ENCODE measurements at places on chromosomes 4 and X.

DNA sequence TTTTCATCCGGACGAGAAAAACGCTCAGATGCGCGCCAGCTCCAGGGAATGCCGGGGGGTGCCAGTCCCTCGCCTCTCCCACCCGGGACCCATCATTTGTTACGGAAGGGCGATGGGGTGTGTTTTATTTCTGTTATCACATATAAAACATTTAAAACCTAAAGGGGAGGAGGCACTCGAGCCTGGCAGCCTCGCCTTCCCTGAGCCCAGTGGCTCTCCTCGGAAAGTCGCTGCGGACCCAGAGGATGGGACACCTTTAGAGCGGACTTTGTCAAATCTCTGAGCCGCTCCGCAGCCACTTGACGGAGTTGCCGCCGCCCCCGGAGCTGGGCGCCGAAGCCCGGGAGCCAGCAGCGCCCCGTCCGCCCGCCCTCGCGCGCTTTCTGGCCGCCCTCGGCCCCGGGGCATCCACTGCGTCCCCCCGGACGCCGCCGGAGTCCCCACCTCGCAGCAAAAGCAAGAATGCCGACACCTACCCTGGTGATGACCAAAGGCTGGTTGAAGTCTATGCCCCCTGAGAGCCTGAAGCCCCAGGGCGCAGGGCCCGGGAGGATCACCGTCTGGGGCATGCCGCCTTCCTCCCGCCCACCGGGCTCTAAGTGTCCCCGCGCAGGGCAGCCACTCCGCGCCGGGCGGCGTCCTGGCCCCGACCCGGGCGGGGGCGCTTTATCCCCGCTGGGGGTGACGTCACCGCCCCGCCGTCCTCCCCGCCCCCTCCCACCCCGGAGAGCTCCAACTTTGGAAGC is at the start of gene PDLIM3:
PDLIM3 (minus strand) TSS at position 642 of the 746 bp plus-strand sequence; CDS start at position 569, 73 bp downstream.
- no peak for DNase-seq

GRCh38 chr4:127622921-127623796 is 9.6 kb upstream of the INTU start:
- no peak for DNase-seq

GRCh38 chr4:123398853-123399626 is 2.4 kb downstream of the SPRY1 start:
- DNase-seq = peak; percentile 66

DNA sequence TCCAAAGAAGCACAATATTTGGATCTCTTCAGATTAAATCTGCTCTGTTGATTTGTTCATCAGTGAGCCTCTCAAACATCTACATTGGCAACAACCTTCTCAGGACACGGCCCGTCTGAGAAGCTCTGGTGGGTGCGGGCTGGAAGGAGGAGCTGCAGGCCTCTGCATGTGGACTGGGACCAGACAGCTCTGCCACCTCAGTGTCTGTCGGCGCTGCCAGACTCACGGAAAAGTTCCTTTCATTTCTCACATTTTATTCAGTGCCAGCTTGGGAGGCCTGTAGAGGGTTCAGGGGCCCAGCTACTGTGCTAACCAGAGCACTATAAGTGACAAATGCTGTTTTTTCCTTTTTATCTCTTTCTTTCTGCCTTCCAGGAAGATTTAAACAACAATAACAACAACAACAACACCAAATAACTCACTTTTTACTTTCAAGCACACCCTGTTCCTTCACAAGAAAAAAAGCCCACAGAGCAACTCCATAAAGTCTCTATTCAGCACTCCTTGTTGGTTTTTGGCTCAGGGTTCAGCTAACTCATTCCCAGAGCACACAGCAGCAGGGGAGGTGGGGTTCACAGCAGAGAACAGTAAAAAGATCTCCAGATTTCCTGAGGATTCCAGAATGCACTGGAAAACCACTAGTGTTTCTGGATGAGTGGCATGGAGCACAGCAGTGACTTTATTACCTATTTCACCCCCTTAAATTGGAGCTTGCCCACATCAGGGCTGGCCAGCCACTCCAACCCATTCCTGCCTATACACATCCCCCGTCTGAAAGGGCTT is 23.2 kb upstream of the HOPX start:
- DNase-seq = no peak

- DNase-seq = no peak
Measured at GRCh38 chrX:15269120-15269519, 763 bp downstream of the ASB9 start.

- peak; percentile 36 for DNase-seq
Measured at GRCh38 chr4:11505221-11505971, 76.7 kb upstream of the HS3ST1 start.

Measured in amniotic epithelial cell (primary cell).